Caco-2 (cell line): ENCODE measurements at places on chromosomes 6 and 20. TPM values are rescaled to one million over a fixed set of nuclear protein-coding genes. Genes with fewer than 3 reads are reported as not detected.

Gene GLO1
- 146 and 155 TPM in 2 replicates for total RNA-seq

Gene ID4
- not detected in 2 replicates for total RNA-seq

Gene ERVFRD-1
- 0.29 and 0.58 TPM in 2 replicates for total RNA-seq

Gene ZC3H12D
- 0.57 and 0.65 TPM in 2 replicates for total RNA-seq

Gene PGC
- 8.9 and 12.2 TPM in 2 replicates for total RNA-seq

GRCh38 chr20:56733967-56734366 lies 104.9 kb downstream of the TFAP2C start:
- no peak for DNase-seq

- DNase-seq, result no peak
Measured at GRCh38 chr6:2579241-2579761, 171.4 kb downstream of the MYLK4 start.
